T-helper 1 cell treated with Interleukin-12 subunit alpha and Interleukin-12 subunit beta and Interleukin-4 antibody, amounts not matched to agents 30 ng/mL and 1 ng/mL, for 36 hours (primary cell): ENCODE measurements at places on chromosomes 1 and 21. TPM values are rescaled to one million over a fixed set of nuclear protein-coding genes. Genes with fewer than 3 reads are reported as not detected.

Gene IFI6
- total RNA-seq = 267 and 279 TPM in 2 replicates

Gene TDRD10
- not detected in 2 replicates for total RNA-seq

Gene WNT2B
- total RNA-seq = 0.24 and 0.27 TPM in 2 replicates

Gene KCNJ6
- not detected in 2 replicates for total RNA-seq

Gene SMYD3
- 20.2 and 24.1 TPM in 2 replicates for total RNA-seq
